CD4-positive, alpha-beta T cell treated with Interleukin-6 at 100 ng/mL for 8 hours (primary cell): ENCODE measurements at places on chromosomes 16 and 17.

DNA sequence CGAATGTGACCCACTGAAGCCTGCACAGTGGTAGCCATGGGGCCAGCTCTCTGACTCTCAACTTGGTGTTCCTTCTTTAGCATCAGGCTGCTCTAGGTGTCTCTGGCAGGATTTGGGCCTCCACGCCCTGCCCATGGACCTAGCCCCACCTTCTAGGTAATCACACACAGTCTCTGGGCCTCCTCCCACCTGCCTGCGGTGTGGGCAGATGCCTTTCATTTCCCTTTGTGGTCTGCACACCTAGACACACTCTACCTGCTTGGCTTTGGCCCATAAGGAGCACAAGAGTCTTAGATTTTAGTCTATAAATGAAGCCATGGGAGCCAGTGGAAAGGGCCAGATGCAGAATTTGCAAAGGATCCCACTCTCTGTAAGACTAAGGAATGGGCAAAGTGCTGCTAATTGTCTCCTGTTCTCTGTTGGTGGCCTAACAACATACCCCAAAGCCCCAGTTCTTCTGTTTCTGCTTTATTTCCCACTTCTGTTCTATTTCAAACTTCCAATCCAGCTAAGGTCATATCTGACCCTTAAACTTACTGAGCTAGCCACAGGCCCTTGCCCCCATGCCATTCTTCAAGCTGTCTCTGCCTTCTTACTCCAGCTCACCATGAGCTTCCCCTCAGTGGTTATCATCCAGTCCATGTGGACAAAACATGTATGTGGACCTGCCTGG, 7.2 kb upstream of the MFSD6L start:
- no peak for DNase-seq

GRCh38 chr17:77746393-77746792, 212.1 kb upstream of the TNRC6C start:
- no peak for DNase-seq

DNA sequence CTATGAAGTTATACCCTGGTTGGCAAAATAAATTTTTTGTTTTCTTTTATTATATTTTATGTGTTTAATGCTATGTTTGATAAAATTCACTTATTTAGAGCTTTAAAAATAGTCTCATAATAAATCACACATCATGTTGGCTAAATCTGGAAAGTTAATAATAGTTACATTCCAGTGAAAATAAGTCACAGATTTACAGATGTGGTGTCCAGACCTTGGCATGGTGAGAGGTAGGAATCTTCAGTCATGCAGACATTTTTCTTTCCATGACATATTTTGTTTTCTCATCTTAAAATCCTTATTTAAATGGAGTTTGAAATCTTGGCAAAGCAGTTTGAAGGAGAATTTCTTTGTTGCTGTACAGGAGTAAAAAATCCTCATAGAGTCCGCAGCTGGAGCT, 48.1 kb upstream of the GOSR1 start:
- DNase-seq = no peak

- DNase-seq = no peak
These were observed 2.8 kb upstream of the PPP1R27 start for GRCh38 chr17:81837641-81838040.

GRCh38 chr16:84769416-84769815, 50.4 kb upstream of the CRISPLD2 start:
- DNase-seq = no peak

- DNase-seq = no peak
These were observed 15.3 kb downstream of the LASP1 start for GRCh38 chr17:38885044-38885727.

GRCh38 chr17:3474212-3474611, 1.6 kb upstream of the ASPA start:
- no peak for DNase-seq

- DNase-seq = no peak
These were observed 14.4 kb downstream of the PIPOX start for GRCh38 chr17:29057361-29057760.

- no peak for DNase-seq
These were observed at the start of gene CASKIN1 for GRCh38 chr16:2196162-2196980. Gene CASKIN1 (minus strand): TSS chr16:2196605. CDS start chr16:2196432, 173 bp downstream.

GRCh38 chr17:63985387-63986140, 12.6 kb upstream of the PRR29 start:
- DNase-seq = no peak

- DNase-seq = peak; percentile 59
These were observed 17.1 kb upstream of the C17orf113 start for GRCh38 chr17:42067371-42068091.

DNA sequence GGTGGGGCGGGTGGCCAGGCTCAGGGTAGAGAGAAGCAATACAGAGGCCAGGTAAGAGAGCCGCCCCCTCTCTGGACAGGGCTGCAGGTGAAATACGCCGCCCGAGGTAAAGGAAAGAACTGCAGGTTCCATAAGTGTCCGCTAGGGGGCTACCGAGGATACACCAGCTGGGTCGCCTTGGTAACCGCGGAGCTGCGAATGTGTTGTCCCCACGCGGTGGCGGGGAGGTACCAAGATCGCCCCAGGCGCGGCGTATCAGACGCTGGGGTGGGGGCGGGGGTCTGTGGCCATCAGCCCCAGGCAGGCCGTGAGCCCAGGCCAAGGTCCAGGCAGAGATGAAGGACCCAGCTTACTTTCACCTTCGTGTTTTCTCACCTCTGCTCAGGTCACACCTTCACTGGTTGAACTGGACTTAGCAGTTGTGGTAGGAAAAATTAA, 18.4 kb upstream of the ZFP90 start:
- DNase-seq = peak; percentile 87

DNA sequence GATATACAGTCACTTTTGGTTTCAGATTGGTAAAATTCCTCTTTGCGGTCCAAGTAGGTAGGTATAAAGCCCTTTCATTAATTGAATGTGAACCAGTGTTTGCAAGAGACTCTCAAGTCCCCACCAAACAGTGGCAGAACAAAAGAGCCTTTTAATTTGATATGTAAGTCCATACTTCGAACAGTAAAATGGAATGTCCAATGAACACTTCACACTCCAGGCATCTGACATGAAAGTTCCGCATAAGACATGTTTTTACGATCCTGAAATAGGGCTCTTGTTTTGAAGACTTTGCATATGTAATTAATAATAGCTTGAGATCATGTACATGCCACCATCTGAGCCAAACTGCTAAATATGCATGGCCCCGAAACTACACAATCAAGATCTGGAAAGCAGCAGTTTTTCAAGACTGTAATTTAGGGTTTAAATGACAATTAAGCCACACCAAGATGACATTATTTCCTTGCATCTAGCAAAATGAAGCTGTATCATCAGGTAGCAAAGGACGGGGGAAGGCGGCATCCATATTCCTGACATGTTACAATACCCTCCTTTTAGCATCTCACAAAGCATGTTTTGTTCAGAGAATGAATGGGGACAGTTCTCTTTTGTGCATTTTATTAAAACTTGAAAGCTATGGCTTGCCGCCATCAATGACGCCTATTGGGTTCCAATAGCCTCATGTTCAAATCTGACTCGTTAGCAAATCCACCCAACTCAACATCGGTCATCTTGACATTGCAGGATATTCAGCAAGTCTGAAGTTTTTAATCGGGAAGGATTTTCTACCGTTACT, 39.4 kb downstream of the LITAF start:
- DNase-seq = no peak

DNA sequence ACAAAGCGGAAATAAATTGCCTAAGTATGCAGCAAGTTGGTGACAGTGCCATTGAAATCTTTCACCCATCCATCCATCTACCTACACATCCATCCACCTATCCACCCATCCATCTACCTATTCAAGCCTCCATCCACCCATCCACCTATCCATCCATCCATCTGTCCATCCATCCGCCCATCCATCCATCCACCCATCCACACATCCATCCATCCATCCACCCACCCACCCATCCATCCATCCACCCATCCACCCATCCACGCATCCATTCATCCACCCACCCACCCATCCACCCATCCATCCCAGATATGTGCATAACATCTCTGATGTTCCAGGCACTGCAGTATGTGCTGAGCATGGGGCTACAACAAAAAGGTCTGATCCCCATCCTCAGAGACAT, 277.5 kb downstream of the IRF8 start:
- DNase-seq = no peak

DNA sequence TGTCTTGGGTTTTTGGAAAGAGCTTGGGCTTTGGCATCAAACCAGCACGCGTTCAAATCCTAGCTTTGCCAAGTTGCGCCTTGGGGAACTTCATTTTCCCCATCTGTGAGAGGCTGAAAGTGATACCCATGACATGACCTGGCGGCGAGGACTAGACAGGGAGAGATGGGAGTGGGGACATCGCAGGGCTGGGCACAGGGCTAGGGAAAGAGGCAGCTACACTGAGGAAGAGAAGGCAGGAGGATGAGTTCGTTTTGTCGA, 202.9 kb downstream of the IRF8 start:
- no peak for DNase-seq

- no peak for DNase-seq
These were observed 22.3 kb downstream of the DCAKD start for GRCh38 chr17:45029096-45029495.

DNA sequence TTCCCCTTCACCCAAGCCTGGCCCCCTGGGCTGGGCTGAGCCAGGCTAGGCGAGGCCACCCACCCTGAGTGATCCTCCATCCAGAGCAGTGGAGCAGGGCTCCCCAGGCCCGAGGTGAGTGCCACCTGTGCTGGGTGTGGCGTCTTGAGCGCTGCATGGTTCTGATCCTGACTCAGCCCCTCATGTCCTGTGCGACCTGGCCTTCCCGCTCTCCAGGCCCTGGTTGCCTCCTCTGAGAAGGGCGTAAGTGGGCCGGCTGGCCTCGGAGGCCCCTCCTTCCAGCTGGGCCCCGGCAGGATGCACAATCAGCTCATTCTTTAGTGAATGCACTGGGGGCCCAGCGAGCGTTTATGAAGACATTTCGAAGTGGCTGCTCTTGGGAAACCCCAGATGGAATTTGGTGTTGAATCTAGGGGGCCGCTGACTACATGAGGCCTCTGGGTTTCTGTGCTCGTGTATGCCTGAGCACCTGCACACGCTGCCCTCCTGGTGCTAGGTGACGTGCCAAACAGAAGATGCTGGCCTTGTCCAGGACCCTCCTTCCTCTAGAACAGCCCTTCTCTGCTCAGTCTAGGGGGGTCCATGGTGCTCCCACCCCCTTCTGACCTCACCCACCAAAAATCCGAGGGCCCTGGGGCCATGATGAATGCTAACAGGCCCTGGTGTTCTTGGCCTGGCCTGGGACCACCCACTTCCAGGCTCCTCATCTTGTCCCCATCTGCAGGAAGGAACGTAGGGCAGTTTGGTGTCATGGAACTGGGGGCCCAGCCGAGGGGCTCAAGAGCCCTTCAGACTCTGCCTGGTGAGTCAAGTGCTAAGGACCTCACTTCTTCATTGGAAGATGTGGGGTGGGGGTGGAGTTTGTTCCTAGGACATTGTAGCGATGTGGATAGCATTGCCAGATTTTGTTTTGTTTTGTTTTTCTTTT, 3.6 kb upstream of the TMEM92 start:
- no peak for DNase-seq

DNA sequence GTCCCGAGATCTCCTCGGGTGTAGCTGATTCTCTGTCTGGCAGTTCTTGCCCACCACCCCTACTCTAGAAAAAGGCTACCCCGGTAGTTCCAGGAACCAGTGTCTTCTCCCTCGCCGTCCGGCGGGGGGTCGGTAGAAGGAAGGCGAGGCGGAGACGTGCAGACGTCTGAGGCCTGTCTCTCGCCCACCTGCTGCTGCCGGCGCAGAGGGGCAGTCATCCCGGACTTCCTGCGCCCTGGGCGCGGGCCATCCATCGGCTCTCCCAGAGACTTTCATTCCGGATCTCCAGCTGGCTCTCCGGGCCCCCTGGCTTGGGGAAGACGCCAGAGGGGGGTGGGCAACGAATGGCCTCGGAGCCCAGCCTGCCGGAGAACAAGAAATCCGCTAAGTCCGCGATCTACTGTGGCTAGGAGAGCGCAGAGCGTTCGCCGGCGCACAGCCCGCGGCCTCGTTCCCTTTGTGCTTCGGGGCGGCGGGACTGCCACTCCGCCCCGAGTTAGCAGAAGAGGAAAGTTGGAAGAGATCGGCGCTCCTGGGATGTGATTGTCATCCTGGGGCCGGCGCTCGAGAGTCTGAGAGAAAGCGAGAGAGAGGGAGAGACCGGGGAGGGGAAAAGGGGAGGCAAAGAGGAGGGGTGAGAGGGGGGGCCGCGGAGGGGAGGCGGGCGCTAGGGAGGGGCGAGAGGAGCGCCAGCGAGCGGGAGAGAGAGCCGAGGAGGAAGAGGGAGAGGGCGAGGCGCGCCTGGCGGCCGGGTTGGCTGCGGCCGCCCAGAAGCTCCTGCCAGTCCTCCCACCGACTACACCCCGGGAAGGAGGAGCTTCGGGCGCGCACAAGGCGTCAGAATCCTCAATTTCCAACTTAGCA, at the start of gene IRX5:
Gene IRX5 (plus strand): TSS at position 861 of the 864 bp plus-strand sequence. CDS start 334 bp downstream, outside the sequence.
- peak; percentile 35 for DNase-seq

DNA sequence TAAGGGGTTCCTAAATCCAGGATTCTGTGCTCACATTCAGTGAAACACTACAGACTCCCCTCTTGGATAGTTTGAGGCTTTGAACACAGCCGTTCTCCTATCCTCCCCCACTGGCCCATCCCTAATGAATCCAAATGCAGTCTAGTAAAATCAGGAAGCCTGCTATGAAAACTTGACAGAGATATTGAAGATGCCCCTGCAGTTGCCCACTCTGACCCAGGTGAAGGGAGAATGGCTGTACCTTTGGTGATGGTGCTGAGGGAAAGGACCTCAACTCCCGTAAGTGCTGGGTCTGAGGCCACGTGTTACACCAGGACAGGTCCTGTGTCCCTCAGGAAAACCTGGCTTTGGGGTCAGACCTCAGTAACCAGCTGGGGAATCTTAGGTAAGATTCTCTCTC, 54.4 kb downstream of the SF3B3 start:
- DNase-seq = no peak

DNA sequence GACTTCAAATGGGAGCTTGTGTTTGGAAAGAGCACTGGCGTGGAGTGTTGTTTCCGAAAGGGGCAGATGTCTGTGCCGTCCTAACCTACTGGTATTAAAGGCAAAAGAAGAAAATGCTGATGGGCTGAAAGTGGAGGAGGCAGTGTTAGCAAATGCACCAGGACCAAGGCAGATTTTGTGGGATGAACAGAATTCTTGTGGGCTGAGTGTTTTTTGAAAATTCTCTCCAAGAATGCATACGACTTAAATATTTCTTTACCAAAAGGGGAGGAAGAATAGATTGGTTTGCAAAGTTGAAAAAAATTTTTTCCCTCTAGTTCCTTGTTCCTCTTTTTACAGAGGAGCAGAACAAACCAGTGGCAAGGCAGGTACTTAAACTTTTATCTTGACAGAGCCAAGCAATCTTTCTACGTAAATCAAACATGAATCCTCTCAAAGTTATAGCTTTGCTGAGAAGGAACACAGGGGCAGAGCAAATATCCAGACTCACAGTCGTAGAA, 16.8 kb downstream of the MARCHF10 start:
- DNase-seq = no peak

DNA sequence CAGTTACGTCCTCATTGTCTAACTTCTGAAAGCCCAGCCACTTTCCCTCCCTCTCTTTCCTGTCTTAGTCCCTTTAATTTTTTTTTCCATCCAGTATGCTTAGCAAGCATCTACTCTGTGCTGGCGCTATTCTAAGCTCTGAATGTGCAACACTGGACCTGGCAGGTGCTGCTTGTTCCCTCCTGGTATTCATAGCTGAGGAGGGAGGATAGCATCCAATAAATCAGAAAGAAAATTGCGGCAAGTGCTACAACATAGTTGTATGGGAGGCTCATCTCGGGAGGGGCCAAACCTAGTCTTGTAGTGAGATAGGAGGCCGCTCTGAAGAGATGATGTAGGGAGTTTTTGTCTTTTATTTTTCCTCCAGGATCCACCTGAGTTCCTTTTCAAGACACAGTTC, 457.3 kb upstream of the HSBP1 start:
- DNase-seq = no peak
